ENCODE measurements at places on chromosomes 5 and 9.

- no peak for DNase-seq
Observed at GRCh38 chr5:180109920-180110319, 38.4 kb upstream of the RNF130 start.

DNA sequence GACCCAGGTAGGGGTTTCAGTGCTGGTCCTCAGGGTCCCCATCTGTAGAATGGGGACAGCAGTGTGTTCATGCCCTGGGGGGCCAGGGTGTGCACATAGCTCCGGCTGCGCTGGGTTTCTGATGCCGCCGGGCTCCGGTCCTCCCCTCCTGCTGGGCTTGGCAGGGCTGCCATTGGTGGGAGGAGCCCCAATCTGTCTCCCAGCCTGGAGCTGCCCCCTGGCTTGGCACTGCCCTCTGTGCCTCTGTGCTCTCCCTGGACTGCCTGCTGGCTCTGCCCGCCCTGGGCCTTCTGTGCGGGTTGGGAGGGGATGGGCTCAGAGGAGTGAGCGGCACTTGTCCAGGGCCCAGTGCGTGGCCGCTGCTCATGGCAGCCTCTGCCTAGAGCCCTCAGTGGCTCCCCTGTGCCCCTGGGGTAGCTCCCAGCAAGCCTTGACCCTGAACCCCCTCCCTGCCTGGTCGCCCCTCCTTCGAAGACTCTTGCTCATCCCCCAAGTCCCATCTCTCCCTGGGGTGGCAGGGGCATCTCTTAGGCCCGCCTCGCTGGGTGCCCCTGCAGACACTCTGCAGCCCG lies 35.7 kb downstream of the RXRA start:
- no peak for DNase-seq

- no peak for DNase-seq
Observed at GRCh38 chr5:161847941-161848391, at the start of gene GABRA1. TSS of gene GABRA1 (plus strand) at chr5:161848120. CDS start at chr5:161850811, 2,691 bp downstream.

DNA sequence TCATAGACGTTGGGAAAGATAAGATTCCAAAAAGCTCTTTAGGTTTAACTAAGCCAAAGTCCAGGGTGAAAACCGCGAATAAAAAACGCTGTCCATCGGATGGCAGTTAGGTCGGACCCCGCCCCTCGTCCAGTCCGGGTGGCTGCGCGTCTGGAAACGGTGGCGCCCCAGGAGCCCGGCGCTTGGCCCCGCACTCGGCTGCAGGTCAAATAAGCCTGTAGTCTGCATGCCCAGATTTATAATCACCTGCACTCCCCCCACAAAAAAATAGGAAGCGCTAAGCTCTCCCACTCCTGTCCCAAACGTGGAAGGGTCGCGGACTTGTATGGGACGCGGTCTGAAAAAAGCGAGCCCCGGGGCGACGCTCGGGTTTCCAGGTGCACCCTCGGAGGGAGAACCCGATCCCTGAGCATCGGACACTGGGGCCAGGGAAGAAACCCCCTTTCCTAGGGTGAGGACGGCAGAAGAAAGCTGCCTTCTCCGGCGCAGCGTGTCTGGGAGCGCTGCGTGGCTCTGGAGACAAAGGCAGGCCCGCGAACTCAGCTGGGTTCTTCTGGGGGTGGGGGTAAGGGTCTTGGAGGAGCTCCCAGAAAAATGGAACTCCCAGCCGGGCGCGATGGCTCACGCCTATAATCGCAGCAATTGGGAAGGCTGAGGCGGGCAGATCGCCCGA lies 923 bp upstream of the ZBTB5 start:
- DNase-seq: no peak

DNA sequence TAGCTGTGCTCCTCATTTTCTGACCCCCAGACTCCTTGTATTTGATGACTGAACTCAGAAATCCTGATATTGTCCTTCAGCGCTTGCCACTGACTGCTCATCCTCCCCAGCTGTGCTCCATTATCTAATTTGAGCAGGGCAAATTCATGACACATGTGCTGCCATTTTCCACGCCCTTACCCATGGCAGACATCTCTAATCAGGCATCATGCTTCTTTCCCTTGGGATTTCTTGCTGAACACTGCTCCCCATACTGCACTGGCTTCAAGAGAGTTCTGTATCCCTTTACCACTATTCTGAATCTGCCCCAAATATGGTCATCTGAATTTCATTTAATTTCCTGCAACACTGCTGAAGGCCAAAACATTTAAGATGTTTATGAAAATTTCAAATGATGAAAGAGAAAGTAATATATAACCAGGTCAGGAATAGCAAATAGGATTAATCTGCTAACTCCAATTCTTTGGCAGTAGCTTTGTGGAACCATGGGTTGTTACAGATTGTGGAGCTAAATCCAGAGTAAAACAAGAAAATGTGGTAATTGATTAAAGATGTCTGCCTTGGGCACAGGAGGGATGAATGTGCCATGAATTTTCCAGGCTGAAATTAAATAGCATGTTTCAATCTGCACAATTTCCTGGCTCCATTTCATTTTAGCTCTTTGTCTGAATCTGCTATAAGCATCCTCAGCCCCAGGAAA lies 93.6 kb downstream of the CYFIP2 start:
- no peak for DNase-seq

- no peak for DNase-seq
Observed at GRCh38 chr5:96024683-96025475, 63.2 kb upstream of the ELL2 start.
